ENCODE measurements at places on chromosomes 3 and 15.

DNA sequence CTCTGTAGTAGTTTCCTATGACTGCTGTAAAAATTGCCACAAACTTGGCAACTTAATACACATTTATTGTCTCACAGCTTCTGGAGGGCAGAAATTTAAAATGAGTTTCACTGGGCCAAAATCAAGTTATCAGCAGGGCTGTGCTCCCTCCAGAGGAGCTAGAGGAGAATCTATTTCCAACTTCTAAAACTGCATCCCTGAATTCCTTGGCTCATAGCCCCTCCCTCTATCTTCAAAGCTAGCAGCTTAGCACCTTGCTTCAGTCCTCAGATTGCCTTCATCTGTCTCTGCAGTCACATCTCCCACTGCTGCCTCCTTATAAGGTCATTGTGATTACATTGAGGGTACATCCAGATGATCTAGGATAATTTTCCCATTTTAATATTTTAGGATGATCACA is 17.8 kb upstream of the GADL1 start:
- DNase-seq: no peak

DNA sequence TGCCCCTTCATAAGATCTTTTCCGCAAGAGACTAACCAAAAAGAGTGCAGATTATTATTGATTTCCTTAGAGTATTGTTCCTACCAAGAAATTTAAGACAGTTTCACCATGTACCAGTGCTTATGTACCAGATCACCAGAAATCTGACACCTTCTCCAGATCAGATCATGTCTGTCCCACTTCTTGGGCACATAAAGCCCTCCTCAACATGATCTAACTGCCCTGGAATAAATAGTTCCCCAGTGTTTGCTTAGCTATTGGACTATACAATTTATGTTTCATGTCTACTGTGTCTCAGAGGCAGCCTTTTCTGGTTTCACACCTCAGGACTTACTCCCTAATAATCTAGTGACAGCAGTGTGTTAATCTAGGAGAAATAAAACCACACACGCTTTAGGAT is 46.8 kb downstream of the NME9 start:
- DNase-seq: no peak

DNA sequence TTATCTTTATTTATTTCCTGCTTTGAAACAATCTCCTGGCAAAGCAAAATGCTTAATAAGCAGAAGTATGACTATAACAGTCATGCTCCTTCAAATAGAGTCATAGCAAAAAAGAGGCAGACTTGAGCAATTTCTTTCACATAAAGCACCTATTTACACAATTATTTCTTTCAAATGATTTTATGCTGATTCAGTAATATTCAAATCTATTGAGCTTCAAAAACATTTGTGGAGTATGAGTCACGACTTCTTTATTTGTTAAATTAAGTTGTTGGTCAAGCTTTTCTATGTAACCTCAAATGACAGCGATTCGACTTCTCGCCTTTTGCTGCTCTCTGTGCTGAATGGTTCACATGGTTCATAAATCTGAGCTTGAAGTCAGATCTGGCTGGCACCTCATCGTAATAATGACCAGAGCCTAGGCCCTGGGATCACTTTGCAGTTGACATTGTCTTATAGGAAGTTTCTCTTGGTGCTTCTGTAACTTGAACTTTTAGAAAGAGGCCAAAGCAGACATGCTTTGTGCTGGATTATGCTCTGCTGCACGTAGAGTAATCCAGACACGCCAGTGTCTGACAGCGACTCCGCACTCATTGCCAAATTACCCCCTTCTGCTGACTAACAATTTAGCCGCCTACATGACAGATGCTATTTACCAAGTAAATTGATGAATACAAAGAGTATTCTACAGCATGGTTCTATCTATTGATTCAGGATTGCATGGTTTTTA is 139.0 kb downstream of the MCTP2 start:
- DNase-seq: no peak

GRCh38 chr15:69497667-69498066 is 45.0 kb downstream of the RPLP1 start:
- DNase-seq: no peak

DNA sequence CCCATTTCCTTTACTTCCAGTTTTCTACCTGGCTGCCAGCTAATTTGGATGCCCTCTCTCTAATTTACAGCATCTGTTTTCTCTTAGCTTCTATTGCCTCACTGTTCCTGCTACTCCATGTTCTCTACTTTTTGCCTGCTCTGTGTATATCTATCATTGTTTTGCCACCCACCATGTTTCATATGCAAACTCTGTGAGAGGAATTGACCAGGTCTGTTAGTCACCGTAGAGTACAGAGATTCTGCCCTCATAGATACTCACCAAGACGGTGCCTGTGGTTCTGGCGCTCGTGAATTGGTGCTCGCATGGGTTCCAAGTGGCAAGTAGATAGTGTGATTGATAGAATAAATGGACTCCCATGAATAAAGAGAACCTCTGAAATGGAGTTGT is 288.8 kb downstream of the CNTN6 start:
- no peak for DNase-seq

DNA sequence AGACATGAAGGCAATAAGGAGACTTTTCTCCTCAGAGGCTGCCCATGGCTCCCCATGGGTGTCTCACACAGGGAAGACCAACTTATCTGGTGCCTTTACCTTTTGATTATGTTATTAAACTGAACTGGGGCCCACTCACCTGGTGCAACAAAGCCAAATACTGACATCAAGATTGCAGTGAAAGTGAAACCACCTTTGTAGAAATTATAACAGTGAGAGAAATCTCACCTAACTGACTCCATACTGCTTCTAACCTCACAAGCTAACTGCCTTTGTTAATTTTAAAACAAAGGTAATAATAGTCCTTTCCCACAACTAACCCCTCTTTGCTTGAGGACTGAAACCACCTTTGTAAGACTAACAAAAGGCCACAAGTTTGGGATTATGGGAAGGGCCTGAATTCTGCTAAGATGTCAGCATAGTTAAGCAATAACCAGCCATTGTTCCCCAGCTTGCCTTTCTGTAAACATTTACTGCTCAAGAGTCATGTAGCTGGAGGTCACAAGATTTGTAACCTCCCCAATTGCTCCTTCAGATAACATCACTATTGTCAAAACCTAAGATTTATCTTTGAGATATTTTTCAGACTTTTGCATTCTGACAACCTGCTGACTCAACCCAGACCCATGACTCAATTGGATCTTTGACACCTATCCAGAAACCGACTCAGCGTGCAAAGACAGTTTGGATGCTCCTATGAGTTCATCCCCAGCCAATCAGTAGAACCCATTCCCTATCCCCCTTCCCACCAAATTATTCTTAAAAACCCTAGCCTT is 420.3 kb upstream of the CFAP20DC start:
- no peak for DNase-seq

DNA sequence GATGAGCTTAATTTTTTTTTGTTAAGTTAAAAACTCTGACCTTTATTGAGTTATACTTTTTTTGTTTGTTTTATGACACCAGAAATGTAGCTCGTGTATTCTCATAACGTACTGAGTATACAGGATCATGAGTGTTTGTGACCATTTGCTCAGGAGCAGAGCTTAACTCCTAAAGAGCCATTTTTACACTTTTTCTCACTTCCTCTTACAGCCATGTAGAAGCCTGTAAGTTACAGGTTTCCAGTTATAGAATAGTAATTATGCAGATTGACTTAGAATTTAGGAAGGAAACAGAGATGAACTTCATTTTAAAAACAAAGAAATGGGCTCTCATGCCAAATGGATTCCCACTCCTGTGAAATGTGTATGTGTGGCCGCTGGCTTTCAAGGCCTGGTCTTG is 151.7 kb downstream of the MCTP2 start:
- DNase-seq: no peak

All from AG04449 (cell line).